ENCODE measurements at places on chromosomes 6 and 20. TPM values are rescaled to one million over a fixed set of nuclear protein-coding genes. Genes with fewer than 3 reads are reported as not detected.

- no peak for DNase-seq
- H3K27me3 ChIP-seq = no peaks in the 10 kb centered on the region
- no peaks in the 10 kb centered on the region for H3K4me1 ChIP-seq
- H3K4me3 ChIP-seq = no peak overlapping the region
- H3K36me3 ChIP-seq = no peaks in the 10 kb centered on the region
Observed at GRCh38 chr6:154245506-154245905, 111.1 kb downstream of the IPCEF1 start.

- H3K4me3 ChIP-seq = no peak overlapping the region
- DNase-seq = no peak
- peaks cover 22% of the 10 kb centered on the region for H3K4me1 ChIP-seq
- H3K27me3 ChIP-seq = no peaks in the 10 kb centered on the region
- H3K36me3 ChIP-seq = peaks cover 53% of the 10 kb centered on the region
- no peak overlapping the region for H3K27ac ChIP-seq
Observed at GRCh38 chr20:32727683-32728082, 15.6 kb downstream of the COMMD7 start.

GRCh38 chr6:17448165-17448564 lies 54.8 kb downstream of the CAP2 start:
- no peaks in the 10 kb centered on the region for H3K4me1 ChIP-seq
- no peak overlapping the region for H3K27ac ChIP-seq
- H3K36me3 ChIP-seq = no peaks in the 10 kb centered on the region

DNA sequence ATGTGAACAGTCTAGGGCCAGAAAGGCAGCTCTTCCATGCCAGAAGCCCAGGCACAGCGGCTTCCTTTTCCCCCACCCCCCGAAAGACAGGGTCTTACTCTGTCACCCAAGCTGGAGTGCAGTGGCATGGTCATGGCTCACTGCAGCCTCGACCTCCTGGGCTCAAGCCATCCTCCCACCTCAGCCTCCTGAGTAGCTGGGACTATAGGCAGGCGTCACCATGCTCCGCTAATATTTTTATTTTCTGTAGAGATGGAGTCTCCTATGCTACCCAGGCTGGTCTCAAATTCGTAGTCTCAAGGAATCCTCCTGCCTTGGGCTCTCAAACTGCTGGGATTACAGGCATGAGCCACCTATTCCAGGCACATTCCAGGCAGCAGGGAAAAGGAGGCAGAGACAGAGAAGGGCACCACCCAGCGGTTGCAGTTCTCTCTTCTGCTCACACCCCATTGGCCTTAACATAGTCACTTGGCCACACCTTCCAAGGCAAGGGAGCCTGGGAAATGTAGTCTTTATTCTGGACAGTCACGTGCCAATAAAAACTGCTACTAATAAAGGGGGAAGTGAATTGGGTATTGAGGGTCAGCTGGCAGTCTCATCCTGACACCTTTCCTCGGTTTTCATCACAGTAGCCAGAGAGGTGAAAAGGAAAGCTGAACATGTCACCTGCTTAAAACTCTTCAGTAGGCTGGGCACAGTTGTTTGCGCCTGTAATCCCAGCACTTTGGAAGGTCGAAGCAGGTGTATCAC lies 205.9 kb downstream of the ZMYND8 start:
- H3K4me3 ChIP-seq = no peak overlapping the region
- H3K27ac ChIP-seq = no peak overlapping the region
- no peaks in the 10 kb centered on the region for H3K27me3 ChIP-seq
- no peaks in the 10 kb centered on the region for H3K4me1 ChIP-seq

DNA sequence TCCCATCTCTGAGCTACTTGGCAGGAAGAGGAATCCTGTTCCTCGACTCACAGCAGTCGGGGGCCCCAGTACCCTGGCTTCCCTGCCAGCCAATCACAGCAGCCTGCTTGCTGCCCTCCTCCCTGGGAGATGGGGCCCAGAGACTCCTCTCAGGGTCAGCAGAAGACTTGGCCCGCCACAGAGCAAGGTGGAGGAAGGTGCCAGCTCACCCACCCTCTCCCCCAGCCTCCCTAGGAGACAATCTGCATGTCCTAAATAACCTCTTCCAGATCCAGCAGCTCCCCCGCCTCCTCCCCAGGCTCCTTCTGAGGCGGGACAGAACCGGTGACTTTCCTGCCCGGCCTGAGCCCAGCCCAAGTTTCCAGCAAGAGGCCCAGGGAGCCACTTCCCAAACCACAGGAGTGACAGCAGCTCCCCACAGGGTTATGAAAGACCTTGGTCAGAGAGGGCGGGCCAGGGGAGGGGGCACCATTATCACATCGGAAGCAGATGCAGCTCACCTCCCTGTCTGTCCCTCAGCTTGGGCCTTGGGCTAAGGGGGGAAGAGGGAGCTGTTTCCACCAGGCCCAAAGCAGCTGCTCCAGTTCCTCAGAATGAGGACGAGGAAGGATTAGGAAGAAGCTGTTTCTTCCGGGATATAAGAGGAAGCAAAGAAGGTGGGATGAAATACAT lies 2.3 kb downstream of the CCND3 start:
- peaks cover 75% of the 10 kb centered on the region for H3K4me1 ChIP-seq
- peaks cover 34% of the 10 kb centered on the region for H3K36me3 ChIP-seq
- no peak overlapping the region for H3K4me3 ChIP-seq
- DNase-seq = peak; percentile 61
- peak overlapping the region; percentile 89 for H3K27ac ChIP-seq

DNA sequence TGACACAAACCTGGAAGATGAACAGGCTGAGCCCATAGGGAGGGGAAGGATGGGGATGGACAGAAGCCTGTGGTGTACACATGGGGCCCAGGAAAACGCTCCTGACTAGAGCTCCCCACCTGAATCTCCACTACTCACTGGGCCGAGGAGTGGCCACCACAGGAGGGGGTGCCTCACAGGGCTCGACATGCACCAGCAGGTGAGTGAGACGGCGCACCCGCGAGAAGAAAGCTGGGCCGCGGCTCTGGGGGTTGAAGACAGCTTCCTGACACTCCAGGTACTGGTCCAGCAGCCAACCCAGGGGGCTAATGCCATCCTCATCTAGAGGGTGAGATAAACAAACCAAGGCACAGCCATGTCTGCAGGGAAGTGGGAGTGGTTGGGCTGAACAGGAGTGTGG lies 10.3 kb downstream of the CUL7 start:
- no peaks in the 10 kb centered on the region for H3K27me3 ChIP-seq
- H3K4me3 ChIP-seq = no peak overlapping the region
- H3K36me3 ChIP-seq = peaks cover 96% of the 10 kb centered on the region
- H3K4me1 ChIP-seq = no peaks in the 10 kb centered on the region
- no peak for DNase-seq

DNA sequence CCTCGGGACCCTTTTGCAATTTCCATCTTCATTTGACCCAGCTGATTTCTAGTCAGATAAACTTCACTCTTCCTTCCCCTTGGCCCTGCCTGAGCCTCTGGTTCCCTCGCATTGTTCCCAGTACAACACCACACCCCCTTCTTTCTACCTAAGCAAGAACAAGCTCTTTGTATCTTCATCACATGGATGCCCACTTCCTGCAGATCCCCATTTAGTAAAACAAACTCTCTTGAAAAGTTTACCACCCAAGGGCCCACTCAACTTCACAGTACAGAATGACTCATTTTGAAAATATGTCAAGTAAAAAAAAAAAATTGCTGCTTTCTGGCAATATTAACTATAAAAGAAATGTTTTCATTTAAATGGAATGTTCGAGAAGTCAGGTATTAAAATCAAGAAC lies 5.2 kb downstream of the FAXC start:
- no peaks in the 10 kb centered on the region for H3K27me3 ChIP-seq
- peak overlapping the region; percentile 16 for H3K27ac ChIP-seq
- peaks cover 9% of the 10 kb centered on the region for H3K4me1 ChIP-seq
- H3K4me3 ChIP-seq = no peak overlapping the region

DNA sequence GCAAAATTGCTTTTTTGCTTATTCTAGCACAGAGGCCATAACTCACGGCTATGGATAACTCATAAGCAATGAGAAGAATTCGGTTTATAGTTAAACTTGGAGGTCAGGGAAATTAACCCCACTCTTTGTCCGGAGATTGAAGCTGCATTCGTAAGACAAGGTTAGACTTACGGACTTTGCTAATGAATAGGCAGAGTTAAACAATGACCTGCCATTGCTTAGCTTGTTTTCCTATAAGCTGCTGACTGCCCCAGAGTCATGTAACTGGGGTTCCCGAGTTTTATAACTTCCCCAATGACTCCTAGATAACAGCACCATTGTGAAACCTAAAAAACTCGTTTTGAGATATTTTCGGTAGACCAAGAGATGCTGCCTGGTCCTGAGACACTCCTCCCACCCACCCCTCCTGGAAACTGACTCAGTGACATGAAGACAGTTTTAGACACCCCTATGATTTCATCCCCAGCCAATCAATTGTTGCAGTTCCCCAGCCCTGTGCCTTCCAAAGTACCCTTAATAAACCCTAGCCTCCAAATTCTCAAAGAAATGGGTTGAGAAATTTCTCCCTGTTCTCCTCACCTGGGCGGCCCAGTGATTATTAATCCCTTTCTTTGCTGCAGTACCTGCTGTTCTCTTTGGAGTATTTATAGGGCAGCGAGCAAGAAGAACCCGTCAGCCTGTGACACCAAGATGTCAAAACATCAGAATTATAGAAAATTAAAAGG lies 33.1 kb upstream of the MCUR1 start:
- H3K36me3 ChIP-seq = no peaks in the 10 kb centered on the region
- no peak overlapping the region for H3K27ac ChIP-seq
- no peak for DNase-seq
- no peak overlapping the region for H3K4me3 ChIP-seq
- no peaks in the 10 kb centered on the region for H3K4me1 ChIP-seq

The RNF144B gene
- 1.7 TPM for total RNA-seq

The HLA-DPB1 gene
- total RNA-seq = 17.5 TPM

The ANKEF1 gene
- total RNA-seq = 1.2 TPM

GRCh38 chr20:62835931-62836861 lies 19.3 kb downstream of the COL9A3 start:
- H3K36me3 ChIP-seq = no peaks in the 10 kb centered on the region
- H3K4me3 ChIP-seq = no peak overlapping the region
- H3K4me1 ChIP-seq = peaks cover 30% of the 10 kb centered on the region

GRCh38 chr6:112036088-112036637 lies 17.7 kb upstream of the CCN6 start:
- H3K36me3 ChIP-seq = no peaks in the 10 kb centered on the region
- H3K27ac ChIP-seq = peak overlapping the region; percentile 81
- DNase-seq = no peak
- peaks cover 11% of the 10 kb centered on the region for H3K4me1 ChIP-seq

DNA sequence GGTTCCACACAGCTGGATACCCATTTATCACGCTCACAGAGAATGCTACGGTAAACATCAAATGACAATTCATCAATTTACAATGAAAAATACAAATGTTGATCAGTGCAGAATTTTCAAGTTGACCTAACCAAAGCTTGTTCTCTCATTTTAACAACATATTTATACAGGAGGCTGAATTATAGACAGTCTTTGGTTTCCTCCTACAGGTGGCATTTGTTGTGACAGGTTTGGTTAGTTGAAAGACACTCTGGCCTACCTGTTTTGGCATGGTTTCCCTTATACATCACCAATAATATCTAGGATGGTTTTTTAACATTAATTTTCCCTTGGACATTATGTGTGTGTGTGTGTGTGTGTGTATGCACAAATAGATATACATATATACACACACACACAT lies 642.5 kb upstream of the MMS22L start:
- H3K27me3 ChIP-seq = no peaks in the 10 kb centered on the region
- H3K27ac ChIP-seq = no peak overlapping the region
- no peaks in the 10 kb centered on the region for H3K4me1 ChIP-seq
- H3K4me3 ChIP-seq = no peak overlapping the region
- no peaks in the 10 kb centered on the region for H3K36me3 ChIP-seq

DNA sequence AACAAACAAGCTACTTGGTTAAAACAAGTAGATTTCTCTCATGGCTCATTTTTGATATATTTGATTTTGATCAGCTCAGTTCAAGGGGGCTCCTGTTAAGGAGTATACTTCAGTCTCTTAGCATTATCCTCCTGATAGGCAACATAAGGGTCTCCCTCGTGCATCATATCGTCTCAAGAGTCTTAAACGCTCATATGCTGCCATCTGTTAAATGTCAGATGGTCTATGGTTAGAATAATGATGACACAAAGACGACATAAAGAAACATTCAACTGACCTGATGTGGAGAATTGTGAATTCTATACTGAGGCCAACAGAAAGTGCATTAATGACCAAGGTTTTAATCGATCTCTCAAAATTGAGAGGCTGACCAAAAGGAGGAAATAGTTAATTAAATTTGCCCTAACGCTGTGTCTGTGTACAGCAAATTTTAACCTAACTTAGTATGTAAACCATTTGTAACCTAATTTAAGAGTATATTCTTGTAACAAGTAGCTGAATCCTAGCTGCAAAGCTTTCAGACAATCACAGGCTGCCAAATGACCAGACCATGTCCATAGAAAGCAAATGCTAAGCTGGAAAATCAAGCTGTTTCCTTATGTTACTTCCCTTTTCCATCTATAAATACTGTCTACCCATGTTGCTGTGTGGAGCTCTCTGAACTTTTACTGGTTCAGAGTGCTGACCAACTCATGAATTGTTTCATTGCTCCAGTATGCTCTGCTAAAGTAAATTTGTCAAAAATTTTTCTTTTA lies 1688.5 kb downstream of the GRIK2 start:
- no peaks in the 10 kb centered on the region for H3K27me3 ChIP-seq
- no peaks in the 10 kb centered on the region for H3K4me1 ChIP-seq

- H3K4me3 ChIP-seq = no peak overlapping the region
- H3K36me3 ChIP-seq = no peaks in the 10 kb centered on the region
- DNase-seq = no peak
- H3K27me3 ChIP-seq = no peaks in the 10 kb centered on the region
Observed at GRCh38 chr6:165636402-165637048, 26.5 kb downstream of the PDE10A start.

All from stomach (tissue), 19 donors.